ENCODE measurements at places on chromosomes 3 and 15.

DNA sequence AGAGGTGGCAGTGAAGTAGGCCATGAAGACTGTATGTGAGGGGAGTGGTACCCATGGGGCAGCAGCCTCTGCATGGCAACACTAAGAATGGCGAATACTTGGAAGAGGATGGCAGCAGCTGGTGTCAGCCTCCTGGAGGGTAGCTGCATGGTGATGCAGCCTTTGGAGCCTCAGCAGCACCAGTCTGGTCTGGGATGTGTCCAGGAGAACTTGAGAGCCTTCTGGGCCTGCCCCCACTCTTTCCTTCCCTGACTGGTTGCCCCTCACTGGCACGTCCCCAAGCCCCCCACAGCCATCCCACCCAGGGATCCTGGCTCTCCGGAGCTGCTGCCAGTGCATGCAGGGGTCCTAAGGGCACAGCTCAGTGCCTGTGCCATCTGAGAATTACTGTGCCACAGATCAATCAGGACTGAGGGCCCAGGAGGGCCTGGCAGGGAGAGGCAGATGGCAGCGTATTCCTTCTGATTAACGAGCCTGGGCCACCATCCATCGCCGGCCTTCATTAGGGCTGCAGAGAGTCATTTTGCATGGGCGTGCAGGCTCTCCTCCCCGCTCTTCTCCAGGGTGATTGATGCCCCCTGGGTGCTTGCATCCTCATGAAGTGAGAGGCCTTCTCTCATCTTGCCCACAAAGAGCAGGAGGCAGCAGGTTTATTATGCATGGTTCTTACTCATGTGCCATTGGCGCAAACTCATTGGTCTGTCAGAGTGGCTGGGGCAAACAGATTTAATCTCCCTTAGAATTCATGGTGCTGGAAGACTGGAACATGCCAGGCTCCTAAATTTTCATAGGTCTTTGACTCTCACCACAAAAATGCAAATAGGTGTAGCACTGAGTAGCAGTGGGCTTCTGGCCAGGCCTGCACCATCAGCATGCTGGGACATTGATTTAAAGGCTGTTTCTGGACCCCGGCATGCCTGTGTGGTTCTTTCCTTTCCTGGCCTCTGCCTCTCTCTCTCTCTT lies 116.8 kb downstream of the EPHB1 start:
- no peak for ATAC-seq

DNA sequence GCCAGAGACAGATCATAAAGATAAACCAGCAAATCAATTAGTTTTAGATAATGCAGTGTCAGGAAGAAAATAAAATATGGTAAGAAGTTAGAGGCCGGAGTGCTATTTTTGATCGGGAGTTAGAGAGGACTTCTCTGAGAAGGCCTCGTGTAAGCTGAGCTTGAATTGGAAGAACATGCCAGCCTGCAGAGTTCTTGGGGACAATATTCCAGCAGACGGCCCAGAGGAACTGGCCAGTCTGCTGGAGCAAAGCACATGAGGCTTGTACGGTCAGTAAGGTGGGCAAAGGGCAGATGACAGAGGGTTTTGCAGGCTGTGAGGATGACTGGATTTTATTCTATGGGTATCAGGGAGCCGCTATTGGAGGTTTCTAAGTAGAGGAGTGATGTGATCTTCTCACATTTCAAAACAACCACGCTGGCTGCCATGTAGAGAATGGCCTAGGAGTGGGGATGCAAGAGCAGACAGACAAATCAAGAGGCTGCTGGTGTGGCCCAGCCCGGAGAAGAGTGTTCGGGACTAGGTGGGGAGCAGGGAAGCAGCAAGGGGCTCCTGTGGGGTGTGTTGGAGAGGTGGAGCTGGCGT lies 84.0 kb downstream of the HES1 start:
- no peak for ATAC-seq

DNA sequence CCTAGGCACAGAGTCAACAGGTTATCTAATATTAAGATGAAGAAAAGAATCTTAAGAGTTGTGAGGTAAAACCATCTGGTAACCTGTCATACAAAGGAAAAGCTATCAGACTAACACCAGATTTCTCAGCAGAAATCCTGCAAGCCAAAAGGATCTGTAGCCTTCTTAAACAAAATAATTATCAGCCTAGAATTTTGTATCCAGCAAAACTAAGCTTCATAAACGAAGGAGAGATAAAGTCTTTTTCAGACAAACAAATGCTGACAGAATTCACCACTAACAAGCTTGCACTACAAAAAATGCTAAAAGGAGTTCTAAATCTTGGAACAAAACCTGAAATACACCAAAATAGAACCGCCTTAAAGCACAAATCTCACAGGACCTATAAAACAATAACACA lies 9.9 kb upstream of the IGSF11 start:
- ATAC-seq, result no peak

- ATAC-seq, result no peak
These were observed 111.1 kb upstream of the ALDH1A3 start for GRCh38 chr15:100768501-100768931.

GRCh38 chr3:106930086-106930485 lies 447.2 kb upstream of the CCDC54 start:
- ATAC-seq, result no peak

GRCh38 chr3:34207806-34208205 lies 409.4 kb downstream of the PDCD6IP start:
- ATAC-seq, result no peak

GRCh38 chr3:76065964-76066363 lies 280.6 kb upstream of the ZNF717 start:
- no peak for ATAC-seq

- ATAC-seq, result no peak
These were observed 66.7 kb upstream of the RBMS3 start for GRCh38 chr3:29214009-29214658.

GRCh38 chr3:58204720-58205119 lies 6.1 kb downstream of the DNASE1L3 start:
- ATAC-seq, result no peak

DNA sequence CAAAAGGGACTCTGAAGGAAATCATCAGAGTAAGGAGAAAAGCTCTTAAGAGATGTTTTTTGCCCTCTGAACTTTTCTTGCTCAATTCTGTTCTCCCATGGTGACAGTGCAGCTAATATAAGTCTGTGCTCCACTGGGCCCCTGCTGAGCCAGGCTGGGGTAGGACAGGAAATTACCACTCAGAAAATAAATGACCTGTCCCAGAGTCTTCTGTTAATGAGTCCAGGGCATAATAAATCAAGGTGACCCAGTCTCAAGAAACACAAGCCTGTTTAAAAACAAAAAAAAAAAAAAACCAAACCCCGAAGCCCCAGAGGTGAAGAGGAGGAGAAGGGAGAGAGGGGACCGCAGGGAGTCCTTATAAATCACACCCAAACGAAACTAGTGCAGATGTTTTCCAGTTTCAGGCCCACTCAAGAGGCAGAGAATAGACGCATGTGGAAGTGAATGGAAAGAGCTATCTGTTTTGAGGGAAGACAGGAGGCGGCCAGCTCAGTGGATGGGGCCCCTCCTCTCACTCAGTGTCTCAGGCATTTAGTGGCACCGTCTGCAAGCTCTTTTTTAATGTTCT lies 59.8 kb upstream of the BOC start:
- ATAC-seq, result no peak

DNA sequence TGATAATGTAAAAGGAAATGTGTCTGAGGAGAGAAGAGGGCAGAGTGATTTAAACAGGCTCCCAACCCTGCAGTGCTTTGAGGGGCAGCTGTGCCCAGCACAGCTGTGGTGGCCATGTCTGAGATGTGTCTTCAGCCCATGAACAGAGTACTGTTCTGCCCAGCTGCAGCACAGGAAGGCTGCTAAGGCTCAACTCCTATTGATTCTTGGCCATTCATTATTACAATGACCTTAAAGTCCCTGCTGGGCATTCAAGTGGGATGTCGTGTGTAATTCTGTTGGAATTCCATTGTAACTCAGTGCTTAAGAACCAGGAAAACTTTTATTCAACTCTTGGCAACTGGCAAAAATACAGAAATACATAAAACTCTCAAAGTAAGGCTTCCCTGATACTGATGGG lies 229.3 kb downstream of the MCTP2 start:
- ATAC-seq, result no peak

GRCh38 chr3:3817865-3818264 lies 18.6 kb downstream of the LRRN1 start:
- no peak for ATAC-seq

DNA sequence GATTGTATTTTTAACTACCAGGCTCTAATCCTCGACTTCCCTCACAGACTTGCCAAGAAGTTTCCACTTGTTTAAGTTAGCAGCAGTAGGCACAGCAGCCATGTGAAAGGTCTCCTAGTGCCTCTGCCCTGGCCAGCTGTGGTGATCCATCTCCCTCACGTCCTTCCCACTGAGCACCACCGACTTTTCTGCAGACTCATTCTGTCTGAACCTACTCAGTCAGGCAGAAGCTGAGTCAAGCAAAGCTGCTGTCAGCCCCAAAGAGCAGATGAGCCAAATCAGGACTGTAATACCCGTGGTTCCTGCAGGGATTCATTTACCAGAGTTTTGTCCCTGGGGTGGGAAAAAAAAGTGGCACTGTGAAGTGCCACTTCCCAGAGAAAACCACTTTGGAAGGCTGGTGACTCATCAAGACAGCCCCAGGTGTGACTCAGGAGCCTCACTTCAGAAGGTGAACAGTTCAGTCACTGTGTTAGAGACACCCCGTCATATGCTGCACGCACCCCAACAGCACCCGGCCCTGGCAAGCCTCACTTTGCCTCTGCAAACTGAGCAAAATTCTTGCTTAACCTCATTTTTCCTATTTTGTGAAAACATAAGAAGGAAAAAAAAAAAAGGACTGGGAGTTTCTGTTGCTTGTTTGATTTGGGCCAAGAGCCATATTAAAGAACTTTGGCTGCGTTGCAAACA lies 76.0 kb downstream of the WWTR1 start:
- no peak for ATAC-seq

- no peak for ATAC-seq
These were observed 16.4 kb upstream of the SLC35G2 start for GRCh38 chr3:136802481-136802996.

GRCh38 chr3:23389686-23390085 lies 186.6 kb downstream of the UBE2E2 start:
- no peak for ATAC-seq

DNA sequence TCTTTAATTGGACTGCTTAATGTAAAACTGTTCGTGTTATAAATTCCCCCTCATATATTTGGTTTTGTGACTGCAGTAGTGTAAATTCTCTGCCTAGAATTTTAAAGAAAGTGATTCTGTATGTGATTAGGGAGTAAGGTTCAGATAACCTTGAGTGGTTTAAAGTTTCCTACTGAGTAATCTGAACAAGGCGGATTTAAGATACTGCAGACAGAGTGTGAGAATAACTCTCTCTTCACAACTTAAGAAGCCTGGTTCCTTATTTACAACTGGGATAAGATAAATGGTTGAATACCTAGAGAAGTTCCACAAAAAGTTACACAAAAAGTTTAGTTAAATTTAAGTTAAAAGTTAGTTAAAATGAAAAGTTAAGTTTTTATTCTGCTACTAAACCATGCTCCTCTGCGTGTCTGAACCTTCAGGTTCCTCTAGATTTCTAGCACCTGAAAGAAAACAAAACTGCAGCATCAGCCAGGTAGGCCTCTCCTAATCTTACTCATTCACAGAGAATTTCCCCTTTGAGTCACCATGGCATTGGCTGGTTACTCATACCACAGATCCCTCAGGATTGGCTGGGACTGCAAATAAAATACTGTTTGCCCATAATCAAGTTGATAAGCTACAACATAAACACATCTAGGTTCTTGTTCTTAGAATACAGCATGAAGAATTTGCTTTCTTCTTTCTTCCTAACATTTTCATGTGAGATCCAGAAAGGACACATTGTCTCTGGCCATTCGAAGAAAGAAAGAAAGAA lies at the start of gene ARL14:
ARL14 (plus strand) TSS at position 614 of the 757 bp plus-strand sequence. CDS start 187 bp downstream, outside the sequence.
- no peak for ATAC-seq

GRCh38 chr3:24943961-24944360 lies 449.3 kb upstream of the THRB start:
- no peak for ATAC-seq

- ATAC-seq, result no peak
These were observed 5.4 kb downstream of the PARL start for GRCh38 chr3:183879243-183879642.

- no peak for ATAC-seq
These were observed at the start of gene CHL1 for GRCh38 chr3:196311-197148. Gene CHL1, plus strand, starts transcription at chr3:196763. Its CDS starts 123,014 bp downstream, at chr3:319777.

DNA sequence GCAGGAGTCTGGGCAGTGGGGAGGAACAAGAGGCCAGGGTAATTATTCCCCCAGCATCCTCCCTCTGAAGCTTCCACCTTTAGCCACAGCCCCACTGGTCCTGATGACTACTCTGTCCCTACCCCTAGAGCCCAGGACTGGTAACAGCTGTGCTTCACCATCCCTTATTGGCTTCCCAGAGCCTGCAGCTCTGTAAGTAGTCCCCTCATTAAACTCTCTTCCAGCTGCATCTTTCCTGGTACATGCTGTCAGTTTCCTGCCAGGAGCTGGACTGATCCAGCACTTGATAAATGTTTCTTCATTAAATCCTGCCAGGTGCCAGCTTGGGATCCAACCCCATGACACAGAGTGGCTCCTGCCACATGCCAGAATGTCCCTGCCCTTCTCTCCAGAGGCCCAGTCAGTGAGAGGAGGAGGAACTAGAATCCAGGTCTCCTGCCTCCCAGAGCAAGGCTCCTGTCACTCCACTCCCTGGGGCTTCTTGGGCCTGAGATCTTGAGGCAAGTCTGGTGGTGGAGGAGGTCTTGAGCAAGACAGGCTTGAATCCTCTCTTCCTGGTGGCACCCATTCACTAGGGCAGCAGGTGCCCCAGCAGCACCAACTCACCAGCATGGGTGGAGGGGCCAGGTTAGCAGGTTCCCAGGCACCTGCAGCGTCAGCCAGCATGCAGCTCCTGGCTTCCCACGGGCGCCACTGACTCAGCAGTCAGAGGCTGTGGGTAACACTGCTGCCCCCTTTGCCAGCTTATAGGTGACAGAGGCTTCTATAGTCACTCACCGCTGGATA lies 27.6 kb downstream of the FBXW12 start:
- ATAC-seq, result no peak

- ATAC-seq, result no peak
These were observed 50.8 kb downstream of the RBMS3 start for GRCh38 chr3:29331456-29332194.

DNA sequence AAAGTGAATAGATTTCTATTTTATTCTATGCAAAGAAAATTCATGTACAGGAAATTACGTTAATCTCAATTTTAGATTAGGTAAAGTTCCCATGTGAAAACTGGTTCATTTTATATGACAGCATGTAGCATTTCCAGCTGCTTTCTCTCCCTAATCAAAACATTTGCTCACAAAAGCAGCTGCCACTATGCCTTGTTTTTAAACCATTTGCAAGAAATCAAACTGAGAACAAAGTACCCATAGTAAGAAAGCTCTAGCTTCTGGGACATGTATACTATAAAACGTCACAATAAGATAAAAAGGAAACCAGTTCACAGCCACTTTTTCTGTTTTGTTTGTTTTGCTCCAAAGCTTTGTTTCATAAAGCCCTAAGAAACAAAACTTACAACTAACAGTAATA lies 5.0 kb upstream of the CRYBG3 start:
- ATAC-seq, result no peak

- ATAC-seq, result no peak
These were observed 54.1 kb upstream of the ACTC1 start for GRCh38 chr15:34849364-34849959.

- ATAC-seq, result no peak
These were observed 41.8 kb downstream of the ITGA11 start for GRCh38 chr15:68389936-68390817.

All from activated CD4-positive, CD25-positive, alpha-beta regulatory T cell treated with anti-CD3 and anti-CD28 coated beads, Interleukin-2, amount 50 U/mL, for 24 hours (primary cell).